ENCODE measurements at places on chromosomes 13 and 19.

GRCh38 chr13:40624986-40625385 is 41.5 kb downstream of the FOXO1 start:
- DNase-seq = no peak

- DNase-seq = no peak
Observed at GRCh38 chr13:51457086-51457815, 4.4 kb upstream of the INTS6 start.

GRCh38 chr13:113095146-113096051 is 10.2 kb upstream of the F7 start:
- no peak for DNase-seq

GRCh38 chr19:9793071-9793591 is 24.6 kb upstream of the ZNF846 start:
- DNase-seq = peak; percentile 24

GRCh38 chr19:38183251-38183897 is 40.6 kb downstream of the DPF1 start:
- no peak for DNase-seq

DNA sequence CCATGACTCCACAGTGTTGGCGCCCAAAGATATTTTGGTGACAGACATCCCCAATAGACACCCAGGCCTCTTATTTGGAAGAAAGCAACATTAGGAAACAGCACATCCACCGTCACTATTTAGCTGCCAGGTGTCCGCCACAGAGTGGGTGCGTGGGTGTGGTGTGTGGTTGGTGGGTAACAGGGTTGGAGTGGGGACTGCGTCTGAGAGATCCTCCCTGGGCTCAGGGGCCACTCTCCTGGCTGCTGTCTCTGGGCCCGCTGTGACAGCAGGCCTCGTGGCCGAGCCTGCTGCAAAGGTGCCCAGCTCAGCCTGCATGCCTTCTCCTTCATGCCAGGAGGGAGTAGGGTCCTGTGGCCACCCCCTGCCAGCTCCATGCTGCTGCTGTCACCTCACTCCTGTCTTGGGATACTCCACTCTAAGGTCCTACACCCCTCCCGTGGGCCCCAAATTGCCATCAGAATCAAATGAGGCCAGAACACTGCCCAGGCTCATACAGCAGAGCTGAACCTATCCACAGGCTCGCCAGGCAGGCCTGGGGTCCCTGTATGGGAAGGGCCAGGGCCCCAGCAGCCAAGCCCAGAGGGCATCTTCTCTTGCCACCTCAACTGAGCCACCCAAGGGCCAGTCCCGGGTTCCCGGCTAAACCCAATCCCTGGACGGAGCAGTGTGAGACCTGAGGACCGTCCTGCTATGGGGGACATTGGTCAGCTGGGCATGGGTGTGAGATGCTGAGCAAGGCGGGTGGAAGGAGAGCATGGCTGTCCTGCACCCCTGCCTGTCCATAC is 24.7 kb upstream of the TIMM44 start:
- DNase-seq = no peak

- DNase-seq = no peak
Observed at GRCh38 chr13:72462166-72462565, 265.3 kb downstream of the MZT1 start.

GRCh38 chr13:39840201-39840600 is 184.7 kb downstream of the COG6 start:
- DNase-seq = no peak

DNA sequence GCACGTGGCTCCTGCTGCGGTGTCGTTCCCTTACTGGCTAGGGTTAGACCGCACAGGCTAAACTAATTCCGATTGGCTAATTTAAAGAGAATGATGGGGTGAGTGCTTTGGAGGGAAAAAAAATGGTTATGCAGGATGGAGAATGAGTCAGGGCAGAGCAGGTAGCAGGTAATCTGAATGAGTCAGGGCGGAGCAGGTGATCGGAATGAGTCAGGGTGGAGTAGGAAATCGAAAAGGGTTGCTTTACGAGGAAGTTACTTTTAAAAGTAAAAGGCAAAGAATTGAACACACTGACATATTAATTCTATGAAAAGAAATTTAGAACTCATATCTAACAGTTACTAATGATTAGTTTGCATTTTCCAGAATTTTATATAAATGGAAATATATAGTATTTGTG is 335.5 kb downstream of the FOXO1 start:
- DNase-seq = no peak

DNA sequence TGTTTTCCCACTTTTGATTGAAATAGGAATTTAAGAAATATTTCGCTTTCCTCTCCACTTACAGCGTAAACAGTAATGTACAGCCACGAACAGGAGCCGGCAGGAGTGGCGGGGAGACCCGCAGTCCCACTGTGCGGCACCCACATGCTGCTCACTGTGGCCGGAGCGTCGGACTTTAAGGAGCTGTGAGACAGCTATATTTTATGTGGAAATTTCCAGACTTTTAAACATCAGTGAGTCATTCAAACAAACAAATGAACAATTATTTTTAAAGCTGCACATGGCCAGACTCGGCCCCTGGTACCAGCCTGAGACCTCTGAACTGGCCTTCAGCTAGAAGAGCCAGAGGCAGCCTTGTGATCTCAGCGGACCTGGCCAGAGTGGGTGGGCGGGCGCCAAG is 52.5 kb downstream of the CRYL1 start:
- no peak for DNase-seq

DNA sequence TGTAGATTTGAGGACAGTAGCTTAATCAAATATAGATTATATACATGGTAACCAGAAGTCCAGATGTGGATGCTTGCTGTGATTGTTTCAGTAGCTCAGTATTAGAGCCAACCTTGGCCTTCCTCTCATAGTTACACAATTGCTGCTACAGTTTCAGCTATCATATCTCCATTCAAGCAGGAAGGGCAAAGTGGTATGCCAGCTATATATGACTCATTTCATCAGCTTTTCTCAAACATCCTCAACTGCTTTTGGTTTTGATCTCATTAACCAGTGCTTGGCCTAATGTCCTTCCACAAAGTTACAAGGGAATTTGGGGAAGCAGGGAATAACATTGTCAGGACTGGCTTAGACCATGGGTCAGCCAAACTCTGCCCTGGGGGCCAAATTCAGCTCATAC is 73.0 kb upstream of the MAB21L1 start:
- no peak for DNase-seq

DNA sequence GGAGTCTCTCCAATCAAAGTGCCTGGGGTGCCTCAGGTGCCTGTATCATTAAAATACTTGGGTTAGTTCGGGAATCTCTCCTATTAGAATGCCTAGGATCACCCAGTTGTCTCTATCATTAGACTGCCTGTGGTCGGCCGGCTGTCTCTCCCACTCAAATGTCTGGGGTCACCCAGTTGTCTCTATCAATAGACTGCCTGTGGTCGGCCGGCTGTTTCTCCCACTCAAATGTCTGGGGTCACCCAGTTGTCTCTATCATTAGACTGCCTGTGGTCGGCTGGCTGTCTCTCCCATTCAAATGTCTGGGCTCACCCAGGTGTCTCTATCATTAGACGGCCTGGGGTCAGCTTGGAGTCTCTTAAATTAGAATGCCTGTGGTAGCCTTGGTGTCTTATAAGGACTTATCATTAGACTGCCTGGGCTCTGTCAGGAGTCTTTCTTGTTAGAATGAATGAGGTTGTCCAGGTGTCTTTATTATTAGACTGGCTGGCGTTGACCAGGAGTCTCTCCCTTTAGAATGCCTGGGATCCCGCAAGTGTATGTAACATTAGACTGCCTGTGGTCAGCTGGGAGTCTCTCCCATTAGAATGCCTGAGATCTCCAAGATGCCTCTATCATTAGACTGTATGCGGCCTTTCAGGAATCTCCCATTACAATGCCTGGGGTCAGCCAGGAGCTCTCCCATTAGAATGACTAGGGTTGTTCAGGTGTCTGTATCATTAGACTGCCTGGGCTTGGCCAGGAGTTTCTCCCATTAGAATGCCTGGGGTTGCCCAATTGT is 1555.5 kb downstream of the UQCRFS1 start:
- DNase-seq = no peak

DNA sequence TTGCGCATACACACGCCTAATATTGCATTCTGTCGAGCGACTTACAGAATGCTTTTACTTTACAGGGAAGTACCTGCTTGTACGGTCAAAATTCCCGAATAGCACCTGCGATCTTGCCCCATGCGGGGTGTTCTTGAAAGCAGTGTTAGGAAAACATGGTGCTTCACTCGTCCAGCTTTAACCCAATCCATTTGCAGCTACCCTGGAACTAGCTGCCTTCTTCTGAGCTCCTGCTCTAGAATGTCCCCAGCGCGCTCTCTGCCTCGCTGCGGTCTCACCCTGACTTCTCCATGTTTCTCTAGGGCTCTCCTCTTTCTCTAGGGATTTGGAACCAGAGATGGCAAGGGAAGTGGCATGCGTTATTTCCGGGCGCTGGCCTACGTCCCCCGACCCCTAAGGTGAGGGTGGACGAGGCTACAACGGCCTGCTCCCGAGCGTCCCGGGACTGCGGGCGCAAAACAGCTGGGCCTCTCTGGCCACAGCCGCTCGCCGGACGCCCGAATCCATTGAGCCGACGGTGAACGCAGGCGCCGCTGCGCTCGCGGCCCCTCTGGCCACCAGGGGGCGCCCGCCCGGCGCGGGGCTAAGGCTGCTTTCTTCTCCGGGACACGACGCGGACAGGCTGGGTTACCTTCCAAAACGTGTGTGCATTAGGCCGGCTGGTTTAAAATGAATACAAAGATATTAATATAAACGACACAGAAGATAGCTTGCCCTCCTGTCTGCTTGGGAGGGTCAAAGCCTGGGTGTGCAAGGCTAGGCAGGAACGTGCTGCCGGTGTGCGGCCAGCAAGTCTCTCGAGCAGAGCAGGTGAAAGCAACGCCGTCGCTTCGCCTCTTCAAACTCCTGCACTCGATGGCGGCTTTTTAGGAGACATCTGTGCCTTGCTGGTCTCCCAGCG is 1.8 kb upstream of the SPRY2 start:
- peak; percentile 70 for DNase-seq

- no peak for DNase-seq
Observed at GRCh38 chr13:50644081-50644871, 199.2 kb downstream of the DLEU7 start.

GRCh38 chr13:47288546-47288945 is 391.7 kb upstream of the HTR2A start:
- no peak for DNase-seq

- DNase-seq = no peak
Observed at GRCh38 chr13:110499621-110500281, 61.8 kb downstream of the RAB20 start.

DNA sequence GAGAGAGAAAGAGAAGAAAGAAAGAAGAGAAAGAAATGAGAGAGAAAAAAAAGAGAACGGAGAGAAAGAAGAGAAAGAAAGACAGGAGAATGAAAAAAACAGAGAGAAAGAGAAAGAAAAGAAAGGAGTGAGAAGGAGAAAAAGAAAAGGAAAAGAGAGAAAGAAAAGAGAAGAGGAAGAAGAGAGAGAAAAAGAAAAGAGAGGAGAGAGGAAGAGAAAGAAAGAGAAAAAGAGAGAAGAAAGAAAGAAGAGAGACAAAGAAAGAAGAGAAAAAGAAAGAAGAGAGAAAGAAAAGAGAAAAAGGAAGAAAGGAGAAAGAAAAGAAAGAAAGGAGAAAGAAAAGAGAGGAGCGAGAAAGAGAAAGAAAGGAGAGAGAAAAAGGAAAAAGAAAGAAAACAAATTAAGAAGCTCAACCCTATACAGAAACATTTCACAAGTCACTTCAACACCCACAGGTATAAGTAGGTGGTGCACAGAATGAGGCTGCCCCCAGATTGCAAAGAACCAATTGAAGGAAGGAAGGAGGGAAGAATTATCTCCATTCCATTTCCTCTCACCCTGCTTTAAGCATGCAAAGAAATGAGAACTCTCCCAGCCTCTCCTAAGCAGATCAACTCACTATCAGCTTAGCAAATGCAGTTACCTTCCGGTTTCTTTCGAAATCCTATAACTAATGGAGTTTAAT is 98.8 kb upstream of the CACNA1A start:
- no peak for DNase-seq
